ENCODE measurements at places on chromosomes 2 and 18. TPM values are rescaled to one million over a fixed set of nuclear protein-coding genes. Genes with fewer than 3 reads are reported as not detected.

Gene C1QL2
- total RNA-seq: not detected

Gene PDE1A
- 89.0 TPM for total RNA-seq

Gene GALNT13
- total RNA-seq: 0.13 TPM

Gene RAPGEF4
- total RNA-seq: 1.3 TPM

Gene TPO
- not detected for total RNA-seq

Measured in articular chondrocyte of knee joint (primary cell).